Fibroblast of skin of right quadriceps (primary cell): ENCODE measurements at places on chromosomes 3 and 15.
A peak's percentile ranks its signal among the peaks of the same experiment; 100 is the strongest.

- DNase-seq, result no peak
Measured at GRCh38 chr15:68641376-68641775, 62.6 kb downstream of the CORO2B start.

GRCh38 chr3:159859836-159860235, 128.8 kb upstream of the IL12A start:
- no peak for DNase-seq

DNA sequence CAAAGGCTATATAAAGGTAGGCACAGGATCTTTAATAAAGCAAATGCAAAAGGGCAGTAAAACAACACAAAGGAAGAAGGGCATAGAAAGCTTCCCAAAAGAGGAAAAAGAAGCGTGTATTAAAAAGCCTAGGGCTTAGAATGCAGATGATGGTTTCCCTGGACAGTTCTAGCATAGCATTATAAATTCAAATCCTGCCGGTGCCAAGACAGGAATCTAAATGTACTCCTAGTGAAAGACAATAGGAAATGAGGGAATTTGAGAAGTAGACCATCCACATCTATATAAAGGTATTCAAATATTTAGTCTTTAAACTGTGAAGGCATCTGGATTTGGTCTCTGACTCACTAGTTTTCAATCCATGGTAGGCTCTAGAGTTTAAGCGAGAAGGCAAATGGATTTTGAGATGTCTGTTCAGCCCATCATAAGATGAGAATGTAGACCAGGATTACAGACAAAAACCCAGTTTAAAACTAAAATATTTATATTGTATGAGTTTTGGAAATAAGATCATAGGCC, 431.8 kb downstream of the TBL1XR1 start:
- no peak for DNase-seq

DNA sequence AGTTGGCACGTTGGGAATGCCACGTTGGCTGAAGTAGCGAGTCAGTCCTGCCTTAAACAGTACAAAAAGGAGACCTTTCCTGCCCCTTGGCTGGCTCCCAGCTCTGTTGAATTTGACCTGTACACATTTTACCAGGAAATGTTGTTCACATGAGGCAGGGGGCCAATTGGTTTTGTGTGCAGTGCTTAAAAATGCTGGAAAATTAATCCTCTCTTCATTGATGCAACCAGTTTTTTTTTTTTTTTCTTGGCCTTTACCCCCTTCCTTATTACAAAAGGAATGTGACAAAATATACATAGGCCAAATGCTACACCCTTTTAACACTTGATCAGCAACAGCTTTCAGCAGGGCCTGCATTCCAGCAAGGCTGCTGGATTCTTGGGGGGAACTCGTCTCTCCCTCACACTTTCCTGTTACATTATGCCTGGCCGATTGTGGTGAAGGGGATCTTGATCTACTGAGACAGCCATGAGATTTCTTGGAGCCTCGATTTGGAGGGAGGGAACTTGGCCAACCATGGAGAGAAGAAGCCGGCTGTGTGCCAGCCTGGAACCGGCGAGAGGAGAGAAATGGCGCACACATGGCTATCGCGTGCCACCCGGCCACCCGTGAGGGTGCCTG, 93.1 kb downstream of the DNASE1L3 start:
- peak; percentile 51 for DNase-seq

- DNase-seq, result peak; percentile 9
Measured at GRCh38 chr3:134018406-134018805, 11.3 kb downstream of the SLCO2A1 start.
